ENCODE measurements at places on chromosomes 1 and 21.
A peak's percentile ranks its signal among the peaks of the same experiment; 100 is the strongest.

DNA sequence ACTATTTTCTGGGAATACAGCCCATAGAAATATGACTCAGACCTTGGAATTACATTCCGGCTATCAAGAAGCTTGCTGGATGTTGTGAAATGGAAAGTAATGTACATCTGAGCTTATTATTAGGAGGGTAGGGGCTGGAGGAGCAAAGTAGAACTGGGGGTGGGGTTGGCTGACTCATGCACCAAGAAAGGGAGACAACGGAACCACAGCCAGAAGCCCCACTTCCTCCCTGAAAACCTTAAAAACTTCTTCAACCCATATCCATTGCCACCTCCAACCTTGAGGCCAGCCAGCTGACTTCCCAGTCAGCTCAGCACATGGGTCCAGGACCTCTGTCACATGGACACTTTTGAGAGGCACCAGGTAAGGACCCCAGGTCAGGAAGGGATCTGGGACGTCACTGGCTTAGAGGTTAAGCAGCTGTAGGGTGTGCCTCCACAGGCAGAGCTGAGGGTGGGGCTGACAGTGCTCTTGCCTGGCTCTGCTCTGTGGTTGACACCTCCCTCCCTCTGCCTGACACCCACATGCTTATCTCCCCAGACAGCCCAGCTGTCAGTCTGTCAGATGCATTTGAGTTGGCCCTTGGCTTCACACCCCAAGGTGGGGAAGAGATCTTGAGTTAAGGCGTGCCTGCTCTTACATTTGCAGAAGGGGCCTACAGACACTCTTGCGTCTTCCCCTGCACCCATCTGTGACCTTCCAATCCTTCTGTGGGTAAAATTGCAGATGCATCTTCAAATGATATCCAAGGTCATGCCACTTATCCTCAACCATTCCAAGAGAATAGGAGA lies 5.7 kb upstream of the ZNF683 start:
- DNase-seq = peak; percentile 83

GRCh38 chr21:20283836-20284235 lies 714.4 kb upstream of the NCAM2 start:
- DNase-seq = no peak

DNA sequence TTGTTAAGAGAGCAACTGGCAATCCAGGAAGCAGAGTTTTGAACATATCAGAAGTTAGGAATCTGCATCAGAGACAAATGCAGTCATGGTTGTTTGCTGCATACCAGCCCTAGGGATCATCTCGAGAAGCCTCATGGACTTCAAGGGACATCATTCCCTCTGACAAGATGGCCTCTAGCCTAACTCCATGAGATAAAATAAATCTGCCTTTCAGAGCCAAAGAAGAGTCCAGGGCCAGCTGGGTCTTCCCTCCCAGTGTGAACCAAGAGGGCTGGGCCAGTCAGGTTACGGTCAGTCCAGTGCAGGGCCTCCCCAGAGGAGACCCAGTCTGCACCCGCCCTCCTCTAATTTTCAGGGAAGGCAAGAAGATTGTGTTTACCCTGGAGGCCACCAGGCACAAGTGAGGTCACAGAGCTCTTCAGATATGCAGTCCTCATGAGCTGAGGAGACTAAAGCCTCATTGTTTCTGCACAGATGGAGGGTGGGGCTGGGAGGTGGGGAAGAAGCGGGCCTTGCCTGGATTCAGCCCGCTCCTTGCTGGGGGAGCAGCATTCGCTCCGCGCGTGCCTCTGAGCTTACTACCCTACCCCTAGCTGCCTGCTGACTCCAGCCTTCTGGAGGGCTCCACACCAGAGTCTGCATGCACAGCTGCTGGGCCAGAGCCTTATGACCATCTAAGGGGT lies 52.8 kb downstream of the CAPN2 start:
- no peak for DNase-seq

DNA sequence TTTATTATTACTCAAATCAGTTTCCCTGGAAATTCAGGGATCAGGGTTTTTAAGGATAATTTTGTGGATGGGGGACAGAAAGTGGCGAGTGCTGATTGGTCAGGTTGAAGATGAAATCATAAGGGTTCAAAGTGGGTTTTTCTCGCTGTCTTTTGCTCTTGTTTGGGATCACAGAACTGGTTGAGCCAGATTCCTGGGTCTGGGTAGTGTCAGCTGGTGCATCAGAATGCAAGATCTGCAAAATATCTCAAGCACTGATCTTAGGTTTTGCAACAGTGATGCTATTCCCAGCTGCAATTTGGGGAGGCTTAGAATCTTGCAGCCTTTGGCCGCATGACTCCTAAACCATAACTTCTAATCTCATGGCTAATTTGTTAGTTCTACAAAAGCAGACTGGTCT lies 9.3 kb downstream of the CHI3L2 start:
- no peak for DNase-seq

- no peak for DNase-seq
Observed at GRCh38 chr1:117857418-117857817, 72.0 kb downstream of the GDAP2 start.

GRCh38 chr1:38917337-38917736 lies 24.3 kb downstream of the RHBDL2 start:
- no peak for DNase-seq

DNA sequence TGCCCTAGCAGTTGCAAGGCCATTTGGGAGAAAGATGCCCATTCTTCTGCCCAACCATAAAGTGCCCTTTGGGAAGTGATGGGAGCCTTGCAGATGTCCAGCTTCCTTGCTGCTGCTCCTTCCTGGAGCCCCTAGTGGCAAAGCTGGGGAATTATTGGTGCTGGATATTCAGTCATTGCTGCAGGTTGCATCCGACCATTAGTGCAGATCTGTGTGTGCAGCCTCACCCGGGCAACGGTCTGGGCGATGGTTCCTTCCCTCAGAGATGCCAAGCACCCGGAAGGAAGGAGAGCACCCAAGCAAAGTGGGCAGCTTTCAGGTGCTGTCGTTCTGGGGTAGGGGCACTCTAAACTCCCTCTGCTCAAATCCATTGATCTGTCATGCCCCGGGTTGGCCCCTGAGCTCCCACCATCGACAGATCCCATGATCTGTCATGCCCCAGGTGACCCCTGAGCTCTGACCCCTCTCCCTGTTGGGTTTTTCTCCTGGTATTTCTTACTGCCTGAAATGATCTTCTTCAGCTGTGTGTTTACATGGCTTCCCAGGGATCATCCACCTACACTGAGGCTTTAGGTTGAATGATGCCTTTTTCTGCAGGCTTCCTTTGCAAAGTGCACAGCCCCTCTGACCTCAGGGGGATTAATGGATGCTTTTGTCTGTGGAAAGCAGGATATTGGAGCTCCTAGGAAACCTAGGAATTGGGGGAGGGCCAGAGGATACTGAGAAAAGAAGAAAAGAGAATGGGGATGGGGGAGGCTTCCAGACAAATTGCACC lies 467.5 kb downstream of the PTPRU start:
- no peak for DNase-seq

DNA sequence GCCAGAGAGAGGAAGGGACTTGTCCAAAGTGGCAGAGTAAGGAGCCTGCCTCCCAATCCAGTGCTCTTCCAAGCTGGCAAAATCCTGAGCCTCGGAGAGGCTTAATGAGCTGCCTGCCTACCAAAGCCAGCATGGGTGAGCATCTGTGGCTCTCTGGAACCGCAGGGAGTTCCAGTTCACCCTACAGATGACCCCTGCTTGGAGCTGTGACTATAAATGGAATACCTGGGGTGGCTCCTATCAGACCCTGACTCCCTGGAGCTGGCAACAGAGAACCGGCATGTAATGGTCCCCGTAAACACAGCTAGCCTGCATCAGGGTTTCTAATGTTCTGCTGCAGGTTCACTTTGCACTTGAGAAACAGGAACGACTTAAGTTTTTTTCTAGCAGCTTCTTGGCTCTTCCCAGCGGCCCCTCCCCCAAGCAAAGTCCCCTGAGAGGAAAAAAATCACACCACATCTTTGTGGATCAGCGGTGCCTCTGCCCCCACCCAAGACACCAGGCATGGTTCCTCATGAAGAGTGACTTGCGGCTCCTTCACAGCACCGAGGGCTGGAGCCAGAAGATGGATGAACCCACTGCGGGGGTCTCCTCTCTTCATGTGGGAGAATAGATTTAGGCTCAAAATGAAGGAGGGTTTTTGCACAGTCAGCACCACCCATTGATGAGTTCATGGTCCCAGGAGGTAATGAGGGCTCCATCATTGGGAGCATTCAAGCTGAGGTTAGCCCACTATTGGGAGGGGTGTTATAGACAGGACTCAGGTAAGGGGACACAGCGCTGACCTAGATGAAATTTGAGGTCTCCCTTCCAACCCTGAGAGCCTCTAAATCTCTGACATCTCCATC lies 79.0 kb downstream of the SYT2 start:
- no peak for DNase-seq

GRCh38 chr1:55053265-55053954 lies 14.1 kb downstream of the PCSK9 start:
- no peak for DNase-seq

DNA sequence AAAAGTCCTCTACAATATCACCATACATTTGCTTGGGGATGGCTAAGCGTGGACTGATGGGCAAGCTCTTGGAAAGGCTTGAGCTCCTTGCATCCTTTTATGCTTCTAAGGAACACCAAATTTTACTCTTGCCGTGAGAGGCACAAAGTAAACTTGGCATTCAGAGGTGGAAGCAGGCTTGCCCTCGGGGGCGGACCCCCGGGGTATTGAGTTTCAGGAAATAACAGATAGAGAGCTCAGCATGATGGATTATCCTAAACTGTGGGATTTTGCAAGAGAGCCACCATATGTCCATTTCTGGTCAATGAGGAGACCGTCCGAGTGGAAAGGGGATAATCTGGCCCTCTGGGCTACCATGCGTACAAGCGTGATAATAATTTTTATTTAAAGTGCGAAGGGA lies 14.0 kb downstream of the IFI16 start:
- DNase-seq = no peak

- DNase-seq = no peak
Observed at GRCh38 chr1:107883562-107883961, 81.4 kb downstream of the VAV3 start.

DNA sequence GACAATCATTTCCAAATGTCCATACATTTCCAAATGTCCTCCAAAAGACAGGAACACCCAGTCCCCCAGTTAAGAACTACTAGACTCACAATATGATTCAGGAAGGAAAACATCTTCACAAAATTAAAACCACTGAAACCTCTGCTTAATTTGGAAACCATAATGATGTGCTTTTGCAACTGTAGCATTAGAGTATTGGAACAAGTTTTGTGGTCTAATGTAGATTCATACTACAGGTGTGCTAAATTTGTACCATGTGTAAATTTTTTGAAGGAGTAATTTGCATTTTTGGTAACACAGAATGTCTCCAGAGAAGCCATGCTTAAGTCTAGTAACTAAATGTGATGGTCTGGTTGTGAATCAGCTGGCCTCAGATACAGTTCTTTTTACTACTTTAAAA lies 129.6 kb downstream of the DPYD start:
- no peak for DNase-seq

- DNase-seq = no peak
Observed at GRCh38 chr1:114618606-114619005, 37.2 kb upstream of the BCAS2 start.

DNA sequence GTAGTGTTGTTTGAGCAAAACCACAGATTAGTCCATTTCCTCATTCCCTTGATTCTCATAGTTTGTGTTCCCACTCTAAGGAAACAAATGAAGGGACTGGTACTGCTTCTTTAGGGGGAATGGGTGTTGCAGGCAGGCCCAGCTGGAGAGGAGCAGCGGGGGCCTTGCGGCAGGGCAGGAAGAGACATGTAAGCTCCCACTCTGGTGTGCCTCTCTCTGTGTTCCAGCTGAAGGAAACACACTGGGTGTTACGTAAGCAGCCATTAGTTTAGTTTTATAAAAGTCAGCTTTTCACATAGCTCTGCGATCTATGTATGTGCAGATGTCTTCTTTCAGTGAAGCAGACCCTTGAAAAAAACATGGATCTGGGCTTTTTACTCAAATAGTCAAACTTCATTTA lies 99.5 kb downstream of the CACHD1 start:
- DNase-seq = no peak
